Stimulated activated CD4-positive, alpha-beta T cell treated with anti-CD3 and anti-CD28 coated beads, TNF-alpha, amount 100 ng/mL, for 1 hour (primary cell): ENCODE measurements at places on chromosomes 6 and 20.

DNA sequence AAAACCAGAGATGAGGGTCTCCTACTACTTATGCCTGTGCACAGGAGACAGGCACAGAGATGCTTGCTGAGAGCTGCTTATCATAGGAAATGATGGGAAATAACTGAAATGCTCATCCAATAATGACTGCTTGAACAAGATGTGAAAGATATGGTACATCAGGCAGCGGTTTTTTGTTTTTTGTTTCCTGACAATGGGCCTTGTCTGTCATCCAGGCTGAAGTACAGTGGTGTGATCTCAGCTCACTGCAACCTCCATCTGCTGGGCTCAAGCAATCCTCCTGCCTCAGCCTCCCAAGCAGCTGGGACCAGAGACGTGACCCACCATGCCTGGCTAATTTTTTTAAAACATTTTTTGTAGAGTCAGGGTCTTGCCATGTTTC is 1.2 kb upstream of the RIPOR3 start:
- no peak for DNase-seq

- no peak for DNase-seq
Measured at GRCh38 chr6:118787724-118788423, 106.1 kb upstream of the ASF1A start.

DNA sequence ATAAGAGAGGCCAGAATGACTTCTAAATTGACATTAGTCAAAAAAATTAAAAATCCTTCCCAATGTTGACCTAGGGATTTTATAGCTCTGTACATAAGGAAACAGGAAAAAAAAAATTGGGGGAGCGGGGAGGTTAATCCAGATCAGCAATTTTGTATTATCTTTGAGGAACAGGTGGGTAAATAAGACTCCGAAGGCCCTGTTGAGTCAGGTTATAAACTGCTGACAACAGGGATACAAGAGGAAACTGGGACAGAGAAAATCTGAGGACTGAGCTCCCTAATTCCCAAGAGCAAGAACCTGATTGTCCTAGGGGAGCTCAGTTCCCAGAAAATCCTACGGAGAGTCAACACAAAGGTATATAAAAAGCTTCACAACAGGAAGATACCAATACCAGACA is 26.8 kb upstream of the CRIP3 start:
- no peak for DNase-seq

GRCh38 chr20:34403063-34403827 is 40.2 kb downstream of the ITCH start:
- no peak for DNase-seq

GRCh38 chr6:158661156-158661685 is 11.4 kb downstream of the SYTL3 start:
- DNase-seq = no peak

DNA sequence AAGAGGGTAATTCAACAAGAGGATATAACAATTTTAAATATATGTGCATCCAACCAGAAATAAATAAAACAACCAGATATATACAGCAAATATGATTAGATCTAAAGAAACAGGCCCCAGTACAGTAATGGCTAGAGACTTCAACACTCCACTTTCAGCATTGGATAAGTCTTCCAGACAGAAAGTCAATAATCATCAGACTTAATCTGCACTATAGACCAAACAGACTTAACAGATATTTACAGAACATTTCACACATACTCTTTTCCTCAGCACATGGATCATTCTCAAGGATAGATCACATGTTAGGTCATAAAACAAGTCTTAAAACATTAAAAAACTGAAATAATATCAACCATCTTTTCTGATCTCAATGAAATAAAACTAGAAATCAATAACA is 62.7 kb upstream of the MTRF1L start:
- DNase-seq = no peak
